Smooth muscle cell of trachea (primary cell): ENCODE measurements at places on chromosomes 7 and 10. TPM values are rescaled to one million over a fixed set of nuclear protein-coding genes. Genes with fewer than 3 reads are reported as not detected.

Gene RTKN2
- total RNA-seq = 0.33 and 1.3 TPM in 2 replicates

Gene ASAH2
- 0.17 and 0.29 TPM in 2 replicates for total RNA-seq

Gene FGFBP3
- total RNA-seq = 0.44 and 0.50 TPM in 2 replicates

Gene PAX2
- total RNA-seq = not detected in 2 replicates
